Esophagus mucosa (tissue), 1 donor: ENCODE measurements at places on chromosomes 11 and 22. TPM values are rescaled to one million over a fixed set of nuclear protein-coding genes. Genes with fewer than 3 reads are reported as not detected.

GRCh38 chr11:59281177-59281576 lies 68.5 kb upstream of the MPEG1 start:
- no peak for ATAC-seq

GRCh38 chr11:47987310-47987709 lies 7.0 kb downstream of the PTPRJ start:
- ATAC-seq, result no peak

DNA sequence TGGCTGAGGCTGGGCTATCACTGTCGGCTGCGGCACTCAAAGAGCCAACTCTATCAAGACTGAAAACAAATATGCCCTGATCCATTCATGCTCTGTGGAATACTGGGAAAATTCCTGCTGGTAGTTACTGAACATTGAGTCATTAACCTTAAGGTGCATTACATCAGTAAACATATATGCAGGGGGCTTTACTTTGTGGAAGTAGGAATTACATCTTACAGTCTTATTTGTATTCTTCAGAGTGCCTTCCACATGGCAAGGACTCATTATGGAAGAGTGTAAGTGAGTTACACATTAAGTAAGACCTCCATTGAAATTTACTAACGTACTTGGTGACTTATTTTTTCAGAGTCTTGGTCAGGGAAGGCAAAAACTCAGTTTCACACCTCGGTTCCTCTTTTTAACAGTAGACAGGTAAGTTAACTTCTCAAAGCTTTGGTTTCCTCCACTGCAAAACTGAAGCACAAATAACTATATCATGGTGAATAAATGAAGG lies 4.5 kb downstream of the OR5B21 start:
- ATAC-seq, result no peak

The PPME1 gene
- total RNA-seq, result 38.7 TPM

GRCh38 chr11:112238041-112238440 lies 11.8 kb downstream of the PTS start:
- no peak for ATAC-seq

The ZP1 gene
- not detected for total RNA-seq

The SYT13 gene
- not detected for total RNA-seq

The CD248 gene
- total RNA-seq, result 4.0 TPM
